ENCODE measurements at places on chromosomes 7 and 10. TPM values are rescaled to one million over a fixed set of nuclear protein-coding genes. Genes with fewer than 3 reads are reported as not detected.

- DNase-seq = no peak
These were observed 5.6 kb upstream of the ABLIM1 start for GRCh38 chr10:114663626-114664025.

Gene FKBP9
- polyA plus RNA-seq = 53.2 TPM

DNA sequence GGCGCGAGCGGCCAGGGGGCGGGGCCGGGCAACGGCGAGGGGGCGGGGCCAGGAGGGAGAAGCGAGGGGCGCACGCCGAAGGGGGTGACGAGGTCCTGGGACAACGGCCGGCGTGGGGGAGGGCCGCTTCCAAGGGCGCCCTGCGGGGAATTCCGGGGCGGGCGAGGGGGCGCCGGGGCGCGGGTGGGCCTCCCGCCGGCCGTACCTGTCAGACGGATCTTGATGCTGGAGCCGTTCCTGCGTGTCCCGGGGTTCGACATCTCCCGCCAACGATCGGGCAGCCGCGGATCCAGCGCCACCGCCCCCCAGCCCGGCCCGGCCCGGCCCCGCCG, 421 bp downstream of the SMURF1 start:
- DNase-seq = no peak

Gene MINDY4
- 6.9 TPM for polyA plus RNA-seq

Gene TLX1
- not detected for polyA plus RNA-seq

Gene TSPAN13
- polyA plus RNA-seq = 8.1 TPM

Gene PRSS2
- polyA plus RNA-seq = not detected

GRCh38 chr7:43785420-43785819, 26.9 kb downstream of the BLVRA start:
- DNase-seq = peak; percentile 60

GRCh38 chr7:122762071-122762470, 59.3 kb upstream of the RNF148 start:
- peak; percentile 21 for DNase-seq

GRCh38 chr10:12699258-12699700, 302.2 kb downstream of the CCDC3 start:
- no peak for DNase-seq

- DNase-seq = no peak
These were observed 4.6 kb downstream of the GRID2IP start for GRCh38 chr7:6546498-6547251.

Gene STEAP4
- 3.1 TPM for polyA plus RNA-seq

DNA sequence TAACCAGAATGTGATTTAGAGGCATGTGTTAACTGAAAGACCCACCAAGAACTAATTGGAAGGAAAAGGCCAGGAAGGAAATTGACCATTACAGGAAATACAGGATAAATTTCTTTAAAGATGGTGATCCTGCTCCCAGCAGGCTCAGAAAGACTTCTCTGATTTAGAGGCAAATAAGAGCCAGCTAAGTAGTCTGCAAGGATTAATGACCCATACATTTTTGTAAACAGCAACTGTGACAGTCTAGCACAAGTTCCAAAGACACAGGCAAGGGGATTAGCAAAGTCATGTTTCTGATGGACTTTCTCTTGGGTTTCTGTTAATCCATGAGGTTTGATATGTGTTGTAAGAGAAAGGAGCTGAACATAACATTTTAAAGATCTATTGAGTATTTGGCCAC, 425.0 kb downstream of the HTR7 start:
- no peak for DNase-seq
